ENCODE measurements at places on chromosomes 7 and 10. TPM values are rescaled to one million over a fixed set of nuclear protein-coding genes. Genes with fewer than 3 reads are reported as not detected.

Gene SH2B2
- 4.0 TPM for total RNA-seq

Gene PTPRN2
- 0.28 TPM for total RNA-seq

Gene ANKRD1
- total RNA-seq, result 3.3 TPM

Gene TMEM184A
- 23.9 TPM for total RNA-seq

Gene TUBAL3
- 0.35 TPM for total RNA-seq

Gene MRPS16
- 59.1 TPM for total RNA-seq

Gene EPO
- total RNA-seq, result not detected

Gene MMRN2
- 4.8 TPM for total RNA-seq

Gene FAM25A
- 20.3 TPM for total RNA-seq

Gene PDAP1
- total RNA-seq, result 143 TPM

Gene CYP3A5
- total RNA-seq, result 1.9 TPM

Gene ADCY1
- total RNA-seq, result 0.07 TPM

Gene MMD2
- total RNA-seq, result not detected

Gene ADK
- total RNA-seq, result 81.3 TPM

Gene SLC18A2
- total RNA-seq, result not detected

Gene LIPK
- total RNA-seq, result 1.4 TPM

Gene GBX1
- not detected for total RNA-seq

Gene PROSER2
- total RNA-seq, result 64.8 TPM

Gene ARMC3
- not detected for total RNA-seq

Gene SPDYE6
- not detected for total RNA-seq

Gene CRYGN
- total RNA-seq, result not detected

Gene JCAD
- total RNA-seq, result 0.35 TPM

Gene LRIT1
- total RNA-seq, result not detected

Gene HMX3
- total RNA-seq, result not detected

Gene STAMBPL1
- total RNA-seq, result 9.0 TPM

Gene TDRD1
- total RNA-seq, result 0.28 TPM
